Peyer's patch (tissue), 4 donors: ENCODE measurements at places on chromosomes 2 and 18.

DNA sequence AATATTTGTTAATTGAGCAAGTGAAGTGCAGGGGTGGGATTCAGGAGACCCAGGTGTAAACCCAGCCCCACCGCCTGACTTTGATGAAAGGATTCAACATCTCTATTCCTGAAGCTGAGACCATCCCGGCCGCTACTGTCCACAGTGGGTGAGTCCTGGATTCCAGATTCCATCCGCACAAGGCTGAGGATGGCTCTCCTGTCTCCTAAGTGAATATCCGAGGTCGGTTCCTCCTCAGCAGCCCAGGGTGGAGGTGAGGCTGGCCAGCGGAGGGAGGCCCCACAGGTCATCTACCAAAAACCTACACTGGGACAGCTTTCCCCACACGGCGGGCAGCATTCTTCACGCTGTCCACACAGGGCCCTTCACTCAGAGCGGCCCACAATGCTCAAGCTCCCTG lies 57.6 kb downstream of the ACKR3 start:
- peak; percentile 36 for DNase-seq

- DNase-seq: no peak
Measured at GRCh38 chr2:43050866-43051265, 175.5 kb downstream of the ZFP36L2 start.

DNA sequence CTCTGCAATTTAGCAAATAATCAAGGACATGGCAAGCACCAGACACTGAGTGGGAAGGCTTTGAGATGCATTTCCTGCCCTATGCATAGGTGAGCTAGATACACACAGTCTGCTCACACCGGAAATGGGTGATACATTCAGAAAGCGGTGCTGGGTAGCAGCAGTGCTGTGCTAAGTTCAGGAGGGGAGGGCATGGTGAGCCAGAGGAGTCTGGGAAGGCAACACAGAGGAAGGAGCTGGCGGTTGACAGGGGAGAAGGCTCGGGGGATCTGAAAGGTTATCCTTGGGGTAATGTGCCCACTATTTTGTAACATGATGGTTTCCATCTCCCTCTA lies 57.4 kb upstream of the EPAS1 start:
- DNase-seq: peak; percentile 47

DNA sequence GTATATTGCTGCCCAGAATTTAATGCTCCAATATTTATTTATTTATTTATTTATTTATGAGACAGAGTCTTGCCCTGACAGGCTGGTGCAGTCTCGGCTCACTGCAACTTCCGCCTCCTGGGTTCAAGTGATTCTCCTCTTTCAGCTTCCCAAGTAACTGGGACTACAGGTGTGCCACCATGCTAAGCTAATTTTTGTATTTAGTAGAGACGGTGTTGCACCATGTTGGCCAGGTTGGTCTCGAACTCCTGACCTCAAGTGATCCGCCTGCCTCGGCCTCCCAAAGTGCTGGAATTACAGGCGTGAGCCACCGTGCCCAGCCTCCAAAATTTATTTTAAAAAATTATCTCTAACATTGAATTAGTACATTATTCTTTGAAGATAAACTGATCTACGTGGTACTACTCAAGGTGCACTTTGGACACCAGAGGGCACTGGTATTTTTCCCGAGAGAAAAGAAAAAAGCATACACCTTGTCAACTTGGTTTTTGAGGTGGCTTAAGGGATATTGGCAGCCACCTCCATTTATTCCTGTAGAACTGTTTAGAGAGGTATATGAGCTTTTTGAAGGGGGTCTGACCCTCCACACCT lies 1.4 kb upstream of the IDH1 start:
- DNase-seq: no peak

GRCh38 chr2:134461511-134461910 lies 207.6 kb downstream of the MGAT5 start:
- peak; percentile 38 for DNase-seq

DNA sequence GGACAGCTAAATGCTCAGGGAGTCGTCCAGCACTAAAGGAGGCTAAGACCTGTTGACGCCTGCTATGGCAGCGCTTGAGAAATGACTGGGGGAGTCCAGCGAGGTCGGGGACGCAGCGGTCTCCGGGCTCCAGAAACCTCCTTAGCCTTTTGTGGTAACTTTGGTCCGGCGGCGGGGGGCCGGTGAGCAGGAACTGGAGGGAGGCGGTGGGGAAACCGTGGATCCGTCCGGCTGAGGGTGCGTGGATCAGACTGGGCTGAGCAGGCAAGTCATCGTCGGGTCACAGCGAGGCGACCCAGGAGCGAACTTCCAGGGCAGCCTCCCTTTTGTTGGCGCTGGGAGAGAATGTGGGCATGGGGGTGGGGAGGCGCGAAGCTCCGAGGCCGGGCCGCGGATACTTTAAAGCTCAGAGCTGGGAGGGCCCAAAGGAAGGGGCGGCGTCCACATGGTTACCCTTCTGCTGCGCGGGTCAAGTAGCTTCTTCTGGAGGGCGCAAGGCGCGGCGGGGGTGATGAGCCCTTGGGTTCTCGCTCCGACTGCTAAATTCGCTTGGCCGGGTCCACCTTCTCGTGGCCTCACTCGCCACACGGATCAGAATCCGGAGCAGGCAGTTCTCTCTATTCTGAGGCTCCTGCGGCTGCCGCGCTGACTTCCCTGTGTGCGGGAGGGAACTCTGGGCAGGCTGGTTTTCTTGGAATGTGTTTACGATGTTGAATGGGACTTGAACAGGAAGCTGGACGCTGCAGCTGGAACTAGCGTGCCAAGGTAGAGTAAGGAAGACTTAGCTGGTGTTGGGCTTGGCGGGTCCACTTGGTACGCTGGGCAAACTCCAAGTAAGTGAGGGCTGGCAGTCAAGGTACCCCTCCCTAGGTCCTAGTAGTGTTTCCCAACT lies 920 bp downstream of the GULP1 start:
- peak; percentile 88 for DNase-seq

DNA sequence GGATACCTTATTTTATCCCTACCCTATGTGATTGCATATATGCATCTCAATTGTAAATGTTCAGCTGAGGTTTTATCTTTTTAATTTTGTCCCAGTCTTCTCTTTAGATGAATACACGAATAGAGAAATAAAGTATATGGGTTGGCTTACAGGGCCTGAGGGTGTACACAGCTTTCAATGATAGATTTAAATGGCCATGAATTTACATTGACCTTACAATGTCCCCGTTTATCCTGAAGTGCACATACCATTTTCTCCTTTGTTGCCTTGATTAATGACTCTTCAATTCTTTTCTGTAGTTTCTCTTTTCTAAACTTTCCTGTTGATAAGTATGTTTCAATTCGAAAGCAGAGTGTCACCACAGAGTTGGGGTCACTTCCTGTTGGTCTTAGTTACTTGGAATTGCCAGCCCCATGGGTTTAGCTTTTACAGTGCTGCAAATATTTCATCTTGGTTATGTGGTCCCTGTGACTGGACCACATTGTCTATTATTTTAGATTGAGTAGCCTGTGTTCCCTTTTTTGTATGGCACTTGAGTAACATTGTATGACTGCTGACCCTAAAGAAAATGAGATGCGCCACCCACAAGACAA lies 1616.3 kb upstream of the ACVR2A start:
- no peak for DNase-seq

DNA sequence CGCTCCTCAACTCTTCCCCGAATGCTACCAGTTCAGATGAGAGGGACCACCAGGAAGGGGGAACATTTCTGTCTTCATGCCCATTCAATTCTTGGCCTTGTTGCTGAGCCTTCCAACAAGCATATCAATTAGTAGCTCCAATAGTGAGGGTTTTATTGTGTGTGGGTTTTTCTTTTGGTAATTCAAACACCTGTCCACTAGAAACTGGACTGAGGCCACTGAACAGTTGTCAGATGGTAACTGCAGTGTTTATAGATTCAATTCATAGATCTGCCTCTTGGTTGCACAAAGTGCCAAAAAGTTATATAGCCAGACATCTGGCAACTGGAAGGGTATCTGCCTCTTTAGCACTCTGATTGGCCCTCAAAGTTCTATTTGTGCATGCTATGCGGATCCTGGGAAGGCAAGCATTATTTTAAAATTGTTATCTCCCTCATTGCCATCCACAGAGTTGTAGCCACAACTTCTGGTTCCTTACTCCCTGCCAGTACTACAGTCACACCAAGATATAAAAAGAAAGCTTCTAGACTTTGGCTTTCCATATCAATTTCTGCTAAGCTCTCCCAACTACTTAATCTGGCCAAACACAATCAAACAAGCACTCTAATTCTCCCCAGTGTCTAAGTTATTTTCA lies 83.3 kb upstream of the ZNF521 start:
- no peak for DNase-seq

DNA sequence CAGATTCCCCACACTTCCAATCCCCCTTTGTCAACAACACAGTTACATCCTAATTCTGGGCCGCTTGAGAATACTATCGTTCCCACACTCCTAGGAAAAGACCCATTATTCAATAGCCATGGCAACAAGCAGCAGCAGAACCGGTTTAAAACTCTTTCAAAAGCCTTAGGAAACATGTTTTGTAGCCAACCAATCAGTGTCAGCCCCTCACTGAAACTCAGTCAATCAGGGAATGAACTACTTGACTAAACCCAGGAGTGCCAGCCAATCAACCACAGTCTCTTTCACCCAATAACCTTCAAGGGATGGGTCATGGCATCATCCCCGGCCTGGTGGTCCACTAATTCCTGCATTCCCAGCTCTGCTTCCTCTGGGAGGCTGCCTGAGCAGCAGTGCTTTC lies 204.8 kb upstream of the HS6ST1 start:
- no peak for DNase-seq

- DNase-seq: peak; percentile 75
Measured at GRCh38 chr2:234292205-234292961, 204.5 kb downstream of the ARL4C start.

DNA sequence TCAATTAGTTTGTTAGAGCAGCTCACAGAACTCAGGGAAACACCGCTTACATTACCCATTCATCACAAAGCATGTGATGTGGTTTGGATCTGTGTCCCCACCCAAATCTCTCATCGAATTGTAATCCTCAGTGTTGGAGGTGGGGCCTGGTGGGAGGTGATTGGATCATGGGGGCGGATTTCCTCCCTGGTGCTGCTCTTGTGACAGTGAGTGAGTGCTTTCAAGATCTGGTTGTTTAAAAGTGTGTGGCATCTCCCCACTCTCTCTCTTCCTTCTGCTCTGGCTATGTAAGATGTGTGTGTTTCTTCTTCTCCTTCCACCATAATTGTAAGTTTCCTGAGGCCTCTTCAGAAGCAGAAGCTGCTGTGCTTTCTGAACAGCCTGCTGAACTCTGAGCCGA lies 63.5 kb upstream of the AGPS start:
- DNase-seq: no peak

- no peak for DNase-seq
Measured at GRCh38 chr2:212451786-212452231, 86.8 kb downstream of the ERBB4 start.

GRCh38 chr18:10264260-10264659 lies 190.2 kb upstream of the APCDD1 start:
- no peak for DNase-seq

DNA sequence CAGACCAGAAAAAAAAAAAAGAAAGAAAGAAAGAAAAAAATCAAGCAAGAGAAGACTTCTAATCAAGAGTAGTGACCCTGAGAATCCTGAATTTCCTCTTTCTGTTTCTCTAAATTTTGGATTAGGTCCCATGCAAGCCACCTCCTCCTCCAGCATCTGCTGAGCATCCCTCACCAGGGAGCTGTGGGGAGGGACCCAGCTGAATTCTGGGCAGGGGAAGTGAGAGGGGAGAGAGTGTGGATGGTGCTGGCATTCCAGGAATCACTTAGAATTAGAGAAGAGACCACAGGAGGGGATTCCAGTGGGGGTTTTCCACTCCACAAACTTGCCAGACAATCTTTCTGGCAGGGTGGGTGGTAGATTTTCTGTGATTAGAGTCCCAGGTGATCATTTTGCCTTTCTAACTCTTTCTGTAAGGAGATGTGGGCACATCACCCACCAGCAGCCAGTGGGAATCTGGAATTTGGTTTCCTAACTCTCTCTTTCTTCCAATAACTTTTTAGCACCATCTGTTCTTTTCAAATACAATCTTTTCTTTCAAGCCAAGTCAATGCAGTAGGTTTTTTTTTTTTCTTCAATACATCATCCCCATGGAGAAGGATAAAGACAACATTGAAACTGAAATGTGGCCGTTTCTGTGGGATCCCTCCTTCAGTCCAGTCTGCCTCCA lies 279.2 kb downstream of the CLIP4 start:
- DNase-seq: no peak

- no peak for DNase-seq
Measured at GRCh38 chr2:144526831-144527230, 6.9 kb upstream of the ZEB2 start.

- DNase-seq: no peak
Measured at GRCh38 chr2:239315308-239315707, 85.5 kb downstream of the HDAC4 start.

DNA sequence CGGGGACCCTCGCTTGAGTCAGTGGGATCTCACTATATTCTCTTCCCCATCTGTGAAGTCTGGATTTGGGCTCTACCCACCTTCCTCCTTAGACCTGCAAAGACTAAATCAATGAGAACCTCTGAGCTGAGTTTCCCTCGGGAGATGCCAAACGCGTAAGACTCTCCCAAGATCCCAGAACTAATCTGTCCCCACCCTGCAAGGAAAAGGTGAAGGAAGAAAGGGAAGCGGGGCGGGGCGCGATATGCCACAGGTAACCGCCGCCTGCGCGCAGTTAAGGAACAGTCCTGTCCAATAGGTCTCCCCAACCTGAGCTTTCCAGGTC lies 780 bp downstream of the SRD5A2 start:
- DNase-seq: no peak

DNA sequence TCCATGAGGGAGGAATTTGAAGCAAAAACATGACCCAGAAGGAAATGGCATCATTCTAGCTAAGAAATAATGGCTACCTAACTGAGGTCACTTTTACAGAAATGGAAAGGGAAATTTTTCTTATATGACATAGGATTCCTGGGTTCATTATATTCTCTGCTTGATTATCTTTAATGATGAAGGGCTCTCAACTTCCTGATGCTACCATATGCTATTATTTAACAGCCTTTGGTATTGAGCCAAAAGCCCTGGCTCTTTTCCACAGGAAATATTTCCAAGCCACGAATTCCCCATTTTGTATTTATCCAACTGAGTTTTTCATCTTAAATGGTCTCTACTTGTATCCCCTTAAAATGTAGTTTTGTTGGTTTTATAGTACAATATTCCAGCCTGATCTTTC lies 63.2 kb upstream of the NPAS2 start:
- DNase-seq: no peak
